Posterior cingulate gyrus (tissue), 11 donors: ENCODE measurements at places on chromosomes 12 and 14.
A peak's percentile ranks its signal among the peaks of the same experiment; 100 is the strongest.

DNA sequence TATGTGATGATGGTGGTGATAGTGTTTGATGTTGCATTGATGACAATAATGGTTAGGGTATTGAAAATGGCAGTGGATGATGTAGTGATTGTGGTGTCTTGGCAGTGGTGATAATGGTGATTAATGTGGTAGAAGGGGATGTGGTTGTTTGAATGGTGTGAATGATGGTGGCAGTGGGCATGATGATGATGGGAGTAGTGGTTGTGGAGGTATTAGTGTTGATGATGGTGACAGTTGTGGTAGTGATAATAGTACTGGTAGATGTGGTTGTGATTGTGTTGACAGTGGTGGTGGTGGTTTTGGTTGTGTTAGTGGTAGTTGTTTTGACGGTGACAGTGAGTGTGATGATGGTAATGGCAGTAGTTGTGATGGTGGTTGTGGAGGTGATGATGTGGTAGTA is 1049.0 kb downstream of the VRK1 start:
- DNase-seq, result no peak

DNA sequence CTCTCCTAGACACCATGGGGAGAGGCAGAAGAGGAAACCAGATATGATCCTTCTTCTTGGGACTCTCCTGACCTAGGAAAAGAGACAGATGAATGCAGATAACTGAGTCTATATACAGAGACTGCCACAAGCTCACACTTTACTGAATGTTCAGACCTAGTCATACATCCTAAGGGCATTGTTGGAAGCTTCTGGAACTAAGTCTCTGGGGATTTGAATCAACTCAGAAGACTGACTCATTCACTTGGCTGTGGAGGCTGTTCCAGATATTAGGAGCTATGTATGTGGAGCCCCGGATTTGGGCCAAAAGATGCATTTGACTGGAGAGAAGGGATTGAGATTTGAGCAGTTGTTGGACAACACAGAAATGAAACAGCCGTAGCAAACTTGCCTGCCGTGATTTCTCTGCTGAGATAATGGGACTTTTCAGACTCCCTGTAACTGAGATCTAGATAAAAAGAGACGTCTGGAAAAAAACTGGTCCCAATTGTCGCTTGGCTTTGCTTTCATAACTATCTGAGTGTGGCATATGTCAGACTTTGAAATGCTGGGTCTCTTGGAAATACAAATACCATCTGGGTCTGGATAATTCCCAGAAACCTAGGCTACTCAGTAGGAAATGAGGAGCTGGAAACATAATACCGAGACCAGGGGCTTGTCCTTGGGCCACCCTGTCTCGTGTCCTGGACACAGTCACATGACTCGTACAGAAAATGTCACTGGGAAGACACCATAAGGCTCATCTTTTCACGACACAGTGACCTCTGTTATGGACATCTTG is 396.8 kb downstream of the NUAK1 start:
- no peak for DNase-seq

GRCh38 chr12:51938726-51939125 is 12.8 kb upstream of the ACVR1B start:
- DNase-seq, result no peak

- DNase-seq, result no peak
These were observed 2.4 kb upstream of the TCL1B start for GRCh38 chr14:95683793-95684192.

DNA sequence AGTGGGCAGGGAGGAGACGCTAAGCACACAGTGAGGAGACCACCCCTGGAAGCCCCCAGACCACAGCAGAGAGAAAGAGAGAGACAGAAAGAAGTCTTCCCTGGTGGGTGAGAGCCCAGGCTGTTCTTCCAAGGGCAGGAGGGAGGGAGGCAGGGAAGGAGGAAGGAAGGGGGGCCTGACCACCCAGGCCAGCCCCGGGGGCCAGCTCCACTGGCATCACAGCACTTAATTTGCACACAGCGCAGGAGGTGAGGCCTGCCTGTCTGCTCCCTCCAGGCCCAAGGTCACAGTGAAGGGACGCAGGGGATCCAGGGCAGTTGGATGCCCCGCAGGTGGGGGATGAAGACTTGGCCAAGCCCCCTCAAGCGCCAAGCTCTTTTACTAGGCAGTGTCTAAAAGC is 141.9 kb upstream of the C14orf180 start:
- peak; percentile 7 for DNase-seq

- DNase-seq, result no peak
These were observed 126.0 kb upstream of the ATF7IP start for GRCh38 chr12:14239350-14239934.

DNA sequence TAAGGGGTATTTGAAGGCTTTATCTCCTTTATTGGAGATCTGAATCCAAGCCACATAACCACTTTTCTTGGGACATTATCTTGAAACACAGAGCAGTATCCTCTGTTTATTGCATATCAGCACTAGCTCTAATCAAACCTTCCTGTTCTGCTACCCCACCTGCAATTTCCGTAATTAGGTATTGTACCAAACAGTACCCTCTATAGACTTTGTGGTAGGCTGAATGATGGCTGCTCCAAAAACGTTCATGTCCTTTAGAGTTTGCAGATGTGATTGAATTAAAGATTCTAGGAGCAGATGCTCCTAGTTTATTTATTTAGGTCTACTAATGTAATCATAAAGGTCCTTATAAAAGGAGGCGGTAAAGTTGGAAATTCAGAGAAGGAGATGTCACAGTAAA is 573.0 kb upstream of the ATXN7L3B start:
- no peak for DNase-seq

DNA sequence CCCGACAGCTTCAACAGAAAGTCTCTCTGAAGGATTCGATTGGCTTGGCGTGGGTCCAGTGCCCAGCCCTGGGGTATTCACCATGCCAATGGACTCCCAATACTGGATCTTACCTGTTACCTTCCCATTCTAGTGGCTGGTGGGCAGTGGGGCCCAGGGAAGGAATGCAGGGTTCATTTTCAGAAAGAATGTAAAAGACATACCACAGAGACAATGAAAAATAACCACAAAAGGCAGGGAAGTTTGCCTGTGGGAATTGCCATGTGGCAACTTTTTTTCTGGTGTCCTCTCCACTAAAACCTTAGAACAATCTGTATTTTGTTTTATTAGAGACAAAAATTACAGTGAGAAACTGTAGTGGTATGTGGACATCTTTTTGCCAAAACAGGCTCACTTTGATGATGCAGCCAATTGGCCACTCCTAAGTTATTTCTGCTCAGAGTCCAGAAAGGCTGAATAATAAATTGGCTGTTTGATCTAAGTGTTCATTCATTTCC is 55.2 kb downstream of the PTGER2 start:
- no peak for DNase-seq

DNA sequence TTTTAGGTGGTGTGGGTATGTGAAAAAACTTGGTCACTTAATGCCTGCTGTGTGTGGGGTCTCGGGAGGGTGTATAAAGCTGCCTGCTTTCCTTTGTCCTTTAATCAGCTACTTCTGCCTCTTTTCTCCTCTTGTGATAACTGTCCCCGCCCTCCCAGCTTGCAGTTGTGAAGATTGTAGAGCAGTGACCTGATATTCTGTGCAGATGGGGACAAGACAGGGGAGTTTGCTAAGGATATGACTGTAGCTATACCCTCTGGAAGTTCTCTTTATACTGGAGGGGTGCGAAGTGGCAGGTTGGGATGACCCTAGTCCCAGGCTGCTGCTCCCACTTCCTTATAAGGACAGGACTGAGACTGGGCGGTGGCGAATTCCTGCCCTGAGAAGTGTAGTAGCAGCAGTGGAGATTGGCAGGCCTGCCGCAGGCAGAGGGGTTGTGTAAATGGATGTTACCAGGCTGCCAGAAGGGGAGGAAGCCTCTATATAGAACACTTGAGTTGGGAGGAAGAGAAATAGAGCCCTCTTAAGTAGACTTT is 835 bp downstream of the MYL6 start:
- peak; percentile 39 for DNase-seq

- DNase-seq, result no peak
These were observed 116.8 kb upstream of the ABCD2 start for GRCh38 chr12:39736406-39736805.

GRCh38 chr12:28540324-28540714 is 350.1 kb downstream of the CCDC91 start:
- DNase-seq, result no peak

GRCh38 chr14:82113710-82114109 is 580.1 kb upstream of the SEL1L start:
- no peak for DNase-seq
